Stimulated activated CD4-positive, alpha-beta T cell treated with anti-CD3 and anti-CD28 coated beads, Interleukin-15, amount 100 ng/mL, for 1 hour (primary cell): ENCODE measurements at places on chromosomes 5 and 9.

DNA sequence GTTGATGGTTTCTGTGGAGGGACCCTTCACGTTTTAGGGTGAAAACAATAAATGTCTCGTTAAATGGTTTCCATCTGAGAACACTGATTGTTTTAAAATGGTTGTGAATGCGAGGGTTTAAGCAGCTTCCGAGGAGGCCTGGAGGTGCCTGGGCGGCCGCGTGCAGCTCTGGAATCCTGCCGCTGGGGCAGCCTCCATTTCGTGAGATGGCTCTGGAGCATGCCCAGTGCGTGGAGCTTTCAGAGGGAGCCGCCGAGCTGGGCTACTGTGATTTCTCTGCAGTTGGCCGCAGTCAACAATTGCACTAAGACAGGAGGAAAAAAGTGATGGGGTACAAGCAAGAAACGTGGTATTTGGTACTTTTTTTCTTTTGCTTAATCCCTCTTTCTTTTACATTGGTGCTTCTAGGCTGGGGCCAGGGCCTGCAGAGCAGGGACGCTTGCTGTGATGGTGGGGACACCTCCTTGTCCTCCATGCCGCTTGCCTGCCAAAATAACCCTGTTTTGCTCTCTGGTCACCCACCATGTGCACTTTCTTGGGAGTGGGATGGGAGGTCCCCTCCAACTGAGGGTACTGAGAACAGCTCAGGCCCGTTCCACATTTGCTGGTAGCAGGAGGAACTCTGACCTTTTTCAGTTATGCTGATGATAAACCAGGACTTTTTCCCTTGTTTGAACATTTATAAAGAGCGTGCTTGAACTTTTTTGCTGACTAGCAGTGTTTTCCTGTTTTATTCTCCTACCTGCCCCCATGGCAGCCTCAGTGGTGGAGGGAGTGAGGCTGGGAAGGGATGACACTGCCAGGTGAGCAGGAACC, 47.1 kb downstream of the EHMT1 start:
- DNase-seq = no peak

DNA sequence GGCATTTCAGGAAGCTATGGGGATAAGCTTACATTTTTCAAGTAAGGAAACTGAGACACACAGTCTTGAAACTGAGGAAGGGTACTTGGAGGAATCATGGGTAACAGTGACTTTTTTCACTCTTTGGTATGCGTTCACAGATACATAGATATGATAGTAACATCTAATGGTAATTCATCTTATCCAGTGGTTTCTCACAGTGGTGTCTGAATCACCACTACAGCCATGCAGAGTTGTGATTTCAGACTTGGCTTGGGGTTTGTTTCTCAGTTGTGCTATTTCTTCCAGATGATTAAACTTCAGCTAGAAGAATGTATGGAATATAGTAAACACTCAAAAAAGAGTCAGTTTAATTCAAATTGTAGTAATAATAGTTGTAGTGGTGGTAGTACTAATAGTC, 239.1 kb upstream of the NUDT12 start:
- DNase-seq = no peak

DNA sequence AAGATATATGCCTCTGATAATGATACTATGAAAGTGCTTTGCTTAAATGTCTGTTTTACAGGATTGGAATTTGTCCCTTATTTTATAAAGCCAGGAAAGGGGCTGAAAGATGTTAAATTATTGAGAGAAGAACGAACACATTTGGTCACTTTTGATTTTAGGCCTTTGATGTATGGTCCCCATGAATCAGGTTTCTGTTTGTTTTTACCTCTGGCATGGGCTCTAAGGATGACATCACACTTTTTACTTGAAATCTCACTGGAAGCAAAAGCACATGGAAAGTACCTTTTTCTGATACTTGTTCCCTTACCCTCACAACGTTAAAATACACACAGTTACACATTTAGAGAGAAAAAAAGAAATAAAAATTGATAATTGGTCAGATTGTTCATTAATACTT, 6.9 kb downstream of the OTULIN start:
- no peak for DNase-seq

DNA sequence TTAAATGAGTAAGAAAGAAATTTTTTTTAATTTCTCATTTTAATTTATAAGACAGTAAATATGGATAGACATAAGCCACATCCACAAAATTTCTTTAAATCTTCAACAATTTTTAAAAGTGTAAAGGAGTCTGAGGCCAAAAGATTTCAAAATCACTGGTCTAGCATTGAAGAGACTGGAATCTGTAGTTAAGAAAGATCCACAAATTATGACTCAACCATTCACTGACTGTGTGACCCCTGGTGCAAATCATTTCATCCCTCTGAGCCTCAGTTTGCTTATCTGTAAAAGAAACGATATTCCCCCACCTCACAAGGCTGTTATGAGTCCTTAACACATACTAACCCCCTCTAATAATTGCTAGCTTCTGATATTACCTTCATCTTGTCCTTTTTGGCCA, 98.5 kb downstream of the EBF1 start:
- DNase-seq = no peak

- DNase-seq = no peak
These were observed 1124.6 kb downstream of the DTWD2 start for GRCh38 chr5:117863586-117864296.
